ENCODE measurements at places on chromosomes 5 and 9.

DNA sequence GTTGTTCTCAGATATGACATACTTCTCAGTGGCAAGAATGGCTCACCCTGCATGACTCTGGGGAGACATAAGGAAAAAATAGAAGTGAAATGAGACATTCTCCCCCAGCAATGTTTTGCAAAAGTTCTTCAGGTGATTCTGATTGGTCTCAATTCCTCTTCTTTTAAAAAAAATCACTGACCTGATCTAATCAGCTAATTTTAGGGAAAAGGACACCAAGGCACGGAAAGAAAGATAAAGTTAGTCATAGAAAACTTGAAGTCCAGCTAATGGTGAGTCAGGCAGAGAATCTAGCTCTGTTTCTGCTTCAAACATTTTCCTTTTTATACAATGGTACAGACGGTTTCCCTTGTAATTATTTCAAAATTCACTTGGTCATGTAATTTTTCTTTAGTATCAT, 1018.9 kb upstream of the ARRDC3 start:
- no peak for DNase-seq

DNA sequence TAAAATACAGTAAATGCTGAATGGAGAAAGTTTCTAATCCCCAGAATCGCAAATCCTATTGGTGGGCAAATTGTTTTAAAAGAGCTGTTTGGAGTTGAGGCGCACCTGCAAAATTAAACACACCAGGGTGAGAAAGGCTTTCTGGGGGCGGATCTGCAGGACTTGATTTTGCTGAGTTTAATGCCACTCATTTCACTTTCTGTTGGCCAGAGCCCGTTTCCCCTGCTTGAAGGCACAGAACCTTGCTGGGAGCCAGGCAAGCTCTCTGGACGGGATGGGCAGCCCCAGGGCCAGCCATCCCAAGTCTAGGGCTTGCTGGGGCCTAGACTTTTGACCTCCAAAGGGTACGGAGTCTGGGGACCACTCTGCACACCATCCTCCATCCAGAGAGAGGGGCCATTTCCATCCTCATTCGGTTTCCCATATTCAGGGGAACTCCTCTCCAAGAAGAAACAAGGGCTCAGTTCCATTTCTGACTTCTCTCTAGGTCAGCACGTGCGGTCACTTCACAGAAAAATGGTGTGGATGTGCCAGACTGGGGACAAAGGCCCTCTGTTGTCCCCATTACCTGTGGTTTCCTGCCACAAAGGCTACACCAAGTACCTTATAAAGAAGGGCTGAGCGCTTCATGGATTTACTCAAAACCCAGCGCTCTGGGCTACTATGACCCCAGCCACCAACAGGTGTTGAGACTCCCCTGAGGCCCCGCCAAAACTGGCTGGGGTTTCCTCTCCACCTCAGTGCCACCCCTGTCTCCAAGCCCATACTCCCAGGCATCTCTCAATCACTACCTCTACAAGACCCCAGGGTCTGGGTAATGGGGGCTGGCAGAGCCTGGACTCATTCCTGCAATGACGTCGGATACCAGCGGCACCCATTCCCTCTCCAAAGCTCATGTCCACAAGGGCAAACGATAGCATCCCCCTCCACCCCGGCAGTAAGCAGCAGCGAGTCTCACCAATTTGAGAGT, 170.0 kb downstream of the AUH start:
- no peak for DNase-seq

GRCh38 chr9:124218438-124218982, 39.2 kb upstream of the NEK6 start:
- DNase-seq = no peak

- DNase-seq = no peak
Observed at GRCh38 chr9:23587903-23588302, 238.1 kb downstream of the ELAVL2 start.

- DNase-seq = no peak
Observed at GRCh38 chr9:69916950-69917349, 96.3 kb downstream of the CFAP95 start.

- DNase-seq = no peak
Observed at GRCh38 chr5:107074996-107075395, 595.7 kb downstream of the EFNA5 start.

- DNase-seq = no peak
Observed at GRCh38 chr5:67029481-67029880, 167.1 kb downstream of the CD180 start.

- no peak for DNase-seq
Observed at GRCh38 chr5:79518718-79519117, 4.8 kb upstream of the HOMER1 start.

DNA sequence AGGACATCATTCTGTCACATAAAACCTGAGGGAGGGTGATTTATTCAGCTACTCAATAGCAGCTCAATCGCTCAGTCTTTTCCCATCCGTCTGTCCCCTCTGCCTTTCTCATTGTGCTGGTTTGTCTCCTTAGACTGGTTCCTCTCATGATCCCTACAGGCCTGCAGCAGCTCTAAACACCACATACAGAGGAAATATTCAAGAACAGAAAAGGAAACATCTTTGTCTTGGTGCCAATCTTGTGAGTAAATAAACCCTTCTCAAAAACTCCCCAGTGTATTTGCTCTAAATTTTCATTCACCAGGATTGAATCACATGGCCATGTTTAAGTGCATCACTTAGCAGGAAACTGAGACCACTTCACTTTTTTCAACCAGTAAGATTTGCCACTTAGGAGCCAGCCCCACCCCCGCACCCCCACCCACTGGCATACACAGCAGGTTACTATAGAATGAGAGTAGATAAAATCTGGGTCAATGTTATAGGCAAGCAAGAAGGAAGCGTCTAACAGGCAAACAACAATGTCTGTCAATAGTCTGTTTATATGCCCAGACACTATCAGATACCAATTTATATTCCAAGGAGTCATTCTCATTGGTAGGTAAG, 895.5 kb upstream of the DMAC1 start:
- DNase-seq = no peak

DNA sequence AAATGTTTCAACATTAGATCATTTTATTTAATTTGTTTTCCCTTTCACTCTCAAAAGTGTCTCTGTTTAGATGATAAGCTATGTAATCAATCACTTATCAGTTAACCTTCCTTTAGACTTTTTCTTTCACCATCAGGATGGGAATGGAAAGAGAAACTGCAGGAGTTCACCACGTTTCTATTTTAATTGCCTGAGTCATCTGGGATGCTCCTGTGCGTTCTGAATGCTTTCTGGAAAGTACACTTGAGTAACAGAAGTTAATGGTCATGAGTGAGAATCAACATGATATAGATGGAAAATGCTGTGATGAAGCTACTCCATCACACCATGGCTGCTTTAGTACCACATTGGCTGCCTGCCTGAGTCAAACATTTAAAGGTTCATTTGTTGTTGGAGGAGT, 783.3 kb upstream of the CDH9 start:
- DNase-seq = no peak

DNA sequence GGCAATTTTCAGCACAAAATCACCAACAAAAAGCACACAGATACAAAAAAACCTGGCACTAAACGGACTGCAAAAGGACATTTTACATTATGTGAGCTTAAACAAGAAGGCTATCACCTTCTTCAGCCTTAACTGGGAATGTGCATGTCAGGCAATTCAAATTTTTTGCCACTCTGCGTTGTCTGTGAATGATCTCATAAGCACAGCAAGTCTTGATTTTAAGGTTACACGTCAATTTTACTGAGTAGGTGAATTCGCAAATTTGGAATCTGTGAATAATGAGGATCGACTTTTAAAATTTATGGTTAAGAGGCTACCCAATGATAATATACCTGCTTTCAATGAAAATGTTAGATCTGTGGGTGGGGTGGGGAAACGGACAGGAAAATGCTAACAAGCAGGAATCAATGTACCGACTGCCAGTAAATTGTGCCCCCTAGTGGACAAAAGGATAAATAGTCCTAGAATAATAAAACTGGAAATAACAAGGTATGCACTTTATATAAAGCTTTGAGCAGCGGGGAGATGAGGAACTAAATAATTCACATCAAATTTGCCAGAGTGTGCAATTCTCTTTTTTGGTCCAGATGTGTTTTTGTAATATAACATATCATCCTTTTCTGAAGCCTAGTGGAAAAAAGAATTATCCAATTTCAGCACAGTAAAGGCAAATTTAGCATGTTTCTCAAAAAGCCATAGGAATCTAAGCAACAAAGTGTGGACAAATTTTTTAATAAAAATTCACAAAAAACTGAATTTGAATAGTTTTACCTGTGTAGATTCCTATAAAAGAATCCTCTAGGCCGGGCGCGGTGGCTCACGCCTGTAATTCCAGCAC, 20.5 kb downstream of the EQTN start:
- DNase-seq = peak; percentile 54

GRCh38 chr9:134575901-134576176, 65.8 kb upstream of the COL5A1 start:
- DNase-seq = no peak

DNA sequence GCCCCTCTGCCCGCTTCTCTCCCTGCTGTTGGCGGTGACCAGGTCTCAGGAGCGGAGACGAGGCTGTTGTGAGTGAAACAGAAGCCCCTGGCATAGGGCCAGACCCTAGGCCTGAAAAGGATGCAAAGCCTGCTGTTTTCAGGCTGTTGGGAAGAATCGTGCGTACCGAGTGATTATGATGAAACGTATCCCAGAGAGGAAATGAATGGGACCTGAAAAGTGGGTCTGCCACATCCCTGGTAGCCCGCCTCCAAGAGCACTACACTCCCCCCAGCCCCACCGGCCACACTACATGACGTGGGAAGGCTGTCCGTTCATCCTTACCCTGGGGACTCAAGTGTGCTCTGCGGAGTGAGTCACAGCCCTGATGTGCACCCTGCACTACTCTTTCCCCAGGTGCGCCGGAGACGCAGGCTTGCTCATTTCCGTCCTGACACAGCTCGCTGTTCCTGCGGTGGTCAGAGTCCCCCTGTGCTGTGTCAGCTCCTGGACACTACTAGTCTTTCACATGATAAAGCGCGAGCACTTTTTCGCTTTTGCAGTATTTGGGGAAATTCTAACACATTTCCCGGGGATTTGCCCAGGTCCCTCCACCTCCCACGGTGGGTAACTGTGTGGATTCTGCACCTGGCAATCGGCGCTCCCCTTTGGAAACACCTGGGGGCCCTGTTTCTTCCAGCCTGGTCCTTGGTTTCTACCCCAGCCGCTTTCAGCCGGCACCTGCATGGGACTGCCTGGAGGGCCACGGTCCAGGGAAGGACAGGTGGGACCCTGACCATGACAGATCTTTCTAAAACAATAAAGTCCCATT, 91.5 kb downstream of the ANKRD33B start:
- DNase-seq = no peak

All from neuronal stem cell (in vitro differentiated cells).